Epithelial cell of prostate (primary cell): ENCODE measurements at places on chromosomes 3 and 15.
A peak's percentile ranks its signal among the peaks of the same experiment; 100 is the strongest.

GRCh38 chr3:191282251-191283185 is 46.7 kb upstream of the CCDC50 start:
- DNase-seq = no peak

DNA sequence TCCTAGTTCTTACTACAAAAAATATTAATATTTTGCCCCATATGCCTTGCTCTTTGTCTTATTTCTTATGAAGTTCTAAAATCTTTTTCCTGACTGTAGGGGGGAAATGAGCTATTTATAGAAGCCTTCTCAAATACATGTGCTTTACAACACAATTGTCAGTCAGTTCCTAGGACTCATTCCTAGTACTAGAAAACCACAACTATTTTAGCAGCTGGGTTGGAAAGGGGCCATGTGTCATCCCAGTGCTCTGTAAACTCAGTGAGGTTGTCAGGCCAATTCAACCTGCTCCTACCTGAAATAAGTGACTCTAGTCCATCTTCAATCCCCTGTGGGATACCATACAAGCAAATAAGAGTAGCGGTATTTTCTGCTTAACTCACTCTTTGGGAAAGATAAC is 153.8 kb downstream of the ULK4 start:
- peak; percentile 8 for DNase-seq

GRCh38 chr15:29563112-29563511 is 259.2 kb downstream of the TJP1 start:
- DNase-seq = no peak

DNA sequence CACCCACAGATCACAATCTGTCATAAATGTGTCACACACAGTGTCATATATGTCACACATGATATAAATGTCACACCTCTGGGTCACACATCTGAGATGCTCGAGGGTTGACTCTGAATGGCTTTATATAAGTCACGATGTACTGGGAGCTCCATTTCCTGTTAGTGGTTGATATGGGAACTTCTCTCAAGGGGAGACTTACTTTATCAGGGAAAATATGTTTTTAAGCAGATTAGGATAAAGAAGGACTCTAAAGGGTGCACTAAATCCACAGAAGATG is 83.9 kb upstream of the MEF2A start:
- no peak for DNase-seq

GRCh38 chr3:182323898-182324297 is 469.4 kb upstream of the ATP11B start:
- no peak for DNase-seq
